ENCODE measurements at places on chromosomes 13 and 19.

- peak; percentile 37 for DNase-seq
Observed at GRCh38 chr19:47226426-47227351, 4.3 kb downstream of the BBC3 start.

GRCh38 chr19:902093-902370 lies 8.7 kb downstream of the RNU6-9 start:
- no peak for DNase-seq

DNA sequence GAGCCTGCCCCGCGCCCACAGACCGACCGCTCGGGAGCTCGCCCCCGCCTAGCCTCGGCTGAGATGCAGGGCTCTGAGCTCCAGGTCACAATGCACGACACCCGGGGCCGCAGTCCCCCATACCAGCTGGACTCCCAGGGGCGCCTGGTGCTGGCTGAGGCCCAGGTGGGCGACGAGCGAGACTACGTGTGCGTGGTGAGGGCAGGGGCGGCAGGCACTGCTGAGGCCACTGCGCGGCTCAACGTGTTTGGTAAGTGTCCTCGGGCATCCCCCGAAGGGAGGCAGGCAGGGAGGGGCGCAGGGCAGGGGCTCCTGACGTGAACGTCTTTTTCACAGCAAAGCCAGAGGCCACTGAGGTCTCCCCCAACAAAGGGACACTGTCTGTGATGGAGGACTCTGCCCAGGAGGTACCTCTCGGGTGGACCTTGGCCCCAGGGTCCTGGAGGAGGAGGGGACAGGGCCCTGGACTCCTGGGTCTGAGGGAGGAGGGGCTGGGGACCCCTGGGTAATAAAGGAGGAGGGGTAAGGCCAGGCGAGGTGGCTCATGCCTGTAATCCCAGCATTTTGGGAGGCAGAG lies 3.3 kb downstream of the BCAM start:
- DNase-seq: no peak

GRCh38 chr13:64083396-64083795 lies 2667.7 kb upstream of the PCDH20 start:
- no peak for DNase-seq

DNA sequence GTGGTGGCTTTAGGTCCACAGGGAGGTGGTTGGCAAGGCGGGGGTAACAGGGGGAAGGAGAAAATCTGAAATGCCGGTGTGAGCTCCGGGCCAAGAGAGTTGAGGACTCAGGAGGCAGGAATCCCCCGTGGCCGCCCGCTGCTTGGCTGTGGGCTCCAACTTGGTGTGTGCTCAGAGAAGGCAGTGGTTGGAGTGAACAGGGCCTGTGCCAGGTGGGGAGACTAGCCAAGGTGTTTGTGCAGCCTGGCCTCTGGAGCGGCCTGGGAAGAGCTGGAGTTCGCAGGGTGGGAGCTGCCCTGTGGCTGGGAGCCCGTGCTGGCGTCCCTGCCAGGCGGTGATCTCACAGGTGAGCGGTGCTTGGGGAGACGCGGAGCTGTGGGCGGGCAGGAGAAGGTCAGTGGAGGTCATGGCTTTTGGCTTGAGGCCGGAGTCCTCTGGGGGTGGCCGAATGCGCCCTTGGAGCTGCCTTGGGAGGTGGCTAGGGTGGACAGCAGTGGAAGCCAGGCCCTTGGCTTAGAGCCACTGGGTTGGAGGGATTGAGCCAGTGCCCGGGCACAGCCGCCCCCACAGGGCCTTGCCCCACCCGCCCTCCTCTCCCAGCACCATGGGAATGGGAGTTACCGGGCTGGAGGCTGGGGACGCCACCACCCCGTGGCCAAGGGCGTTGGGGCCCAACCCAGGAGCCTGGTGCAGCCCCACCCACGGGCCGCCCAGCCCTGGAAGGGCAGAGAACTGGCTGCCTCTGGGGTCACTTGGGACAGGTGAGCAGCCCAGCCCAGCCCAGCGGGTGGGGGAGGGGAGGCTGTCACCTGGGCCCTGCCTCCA lies 7.1 kb upstream of the CIRBP start:
- DNase-seq: peak; percentile 52

- DNase-seq: peak; percentile 57
Observed at GRCh38 chr19:8615813-8616596, 5.5 kb upstream of the ADAMTS10 start.

DNA sequence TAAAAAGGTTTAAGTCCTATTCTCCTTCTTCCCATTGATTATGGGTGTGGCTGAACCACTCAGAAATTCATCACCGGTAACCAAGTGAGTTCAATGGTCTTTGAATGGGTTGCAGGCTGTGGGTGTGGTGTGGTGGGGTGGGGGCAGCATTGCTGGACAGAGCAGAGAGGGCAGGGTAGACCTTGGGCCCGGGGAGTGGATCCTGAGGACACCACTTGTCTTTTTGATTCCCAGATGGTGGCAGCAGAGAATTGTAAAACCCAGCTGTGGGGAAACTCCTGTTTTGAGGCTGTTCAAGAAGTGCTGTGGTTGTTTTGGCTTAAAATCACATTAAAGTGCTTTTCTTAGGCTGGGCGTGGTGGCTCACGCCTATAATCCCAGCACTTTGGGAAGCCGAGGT lies 45.8 kb upstream of the RGCC start:
- no peak for DNase-seq

DNA sequence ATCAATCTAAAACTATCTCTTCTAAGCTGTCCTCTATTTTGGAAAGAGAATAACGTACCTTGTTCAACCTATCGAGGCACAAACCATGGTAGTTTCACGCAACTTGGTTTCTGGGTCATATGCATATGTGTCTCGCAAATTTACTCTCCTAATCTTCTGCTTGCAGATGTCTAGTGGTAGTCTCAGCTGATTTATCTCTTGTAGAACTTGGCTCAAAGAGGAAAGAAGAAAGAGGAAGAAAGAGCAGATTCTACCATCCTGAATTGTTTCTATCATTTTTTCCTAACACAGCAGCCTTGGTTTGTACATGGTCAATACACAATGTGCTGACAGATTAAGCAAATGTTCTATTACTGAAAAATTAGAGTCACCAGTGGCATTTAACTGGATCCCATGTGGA lies 282.3 kb downstream of the SPRY2 start:
- DNase-seq: no peak

DNA sequence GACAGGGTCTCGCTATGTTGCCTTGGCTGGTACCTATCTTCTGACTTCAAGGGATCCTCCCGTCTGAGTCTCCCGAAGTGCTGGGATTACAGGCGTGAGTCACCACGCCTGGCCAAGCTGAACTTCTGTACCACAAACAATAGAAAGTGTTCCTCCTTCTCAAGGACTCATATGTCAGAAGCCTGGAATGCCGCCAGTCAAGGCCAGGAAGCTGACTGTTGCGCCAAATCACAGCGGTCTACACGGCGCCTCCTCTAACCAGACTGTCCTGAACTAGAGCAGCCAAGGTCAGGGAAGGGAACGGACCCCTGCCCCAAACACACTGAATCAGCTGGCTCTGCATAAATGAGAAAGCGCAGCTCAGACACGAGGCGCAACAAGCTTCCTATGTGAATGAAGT lies 14.6 kb downstream of the RAB20 start:
- DNase-seq: no peak

- no peak for DNase-seq
Observed at GRCh38 chr13:105442949-105443699, 1092.3 kb downstream of the EFNB2 start.

GRCh38 chr19:23855676-23856075 lies 59.0 kb upstream of the ZNF726 start:
- no peak for DNase-seq

GRCh38 chr19:51009061-51009891 lies 7.9 kb upstream of the KLK8 start:
- DNase-seq: no peak

DNA sequence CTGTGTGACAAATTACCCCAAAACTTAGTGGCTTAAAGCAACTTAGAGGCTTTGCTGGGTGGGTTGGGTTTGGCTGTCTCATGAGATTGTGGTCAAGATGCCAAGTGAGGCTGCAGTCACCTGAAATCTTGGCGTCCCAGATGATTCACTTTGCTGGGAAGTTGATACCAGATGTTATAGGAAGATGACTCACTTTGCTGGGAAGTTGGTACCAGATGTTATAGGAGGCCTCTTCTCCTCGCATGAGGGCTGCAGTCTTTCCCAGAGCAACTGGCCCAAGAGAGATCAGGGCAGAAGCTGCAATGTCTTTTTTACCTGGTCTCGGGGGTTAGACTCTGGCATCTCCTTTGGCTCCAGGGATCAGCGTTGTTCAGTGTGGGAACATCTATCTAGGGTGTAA lies 16.8 kb downstream of the TEX29 start:
- no peak for DNase-seq

- no peak for DNase-seq
Observed at GRCh38 chr13:50850445-50850844, 7.0 kb upstream of the DLEU7 start.

- DNase-seq: no peak
Observed at GRCh38 chr13:26262156-26262555, 8.2 kb downstream of the CDK8 start.

DNA sequence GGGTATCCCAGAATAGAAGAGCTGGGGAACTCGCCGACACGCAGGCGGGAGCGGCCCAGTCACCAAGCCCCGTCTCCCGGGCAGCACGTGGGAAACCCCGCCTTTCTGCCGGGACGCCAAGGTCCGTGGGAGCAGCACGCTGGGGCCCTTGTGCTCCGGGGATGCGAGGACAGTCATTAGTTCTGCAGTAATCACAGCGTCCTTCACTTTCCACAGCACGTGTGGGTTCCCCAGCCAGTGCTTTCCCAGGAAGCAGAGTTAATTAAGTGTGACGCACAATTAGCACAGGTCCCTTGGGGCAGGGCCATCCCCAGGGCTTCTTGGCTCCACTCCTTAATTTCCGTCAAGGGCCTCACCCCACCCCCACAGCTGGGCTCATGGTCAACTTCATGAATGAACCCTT lies 64.3 kb upstream of the C13orf46 start:
- DNase-seq: no peak

- no peak for DNase-seq
Observed at GRCh38 chr13:75482820-75483079, 781 bp upstream of the TBC1D4 start.

DNA sequence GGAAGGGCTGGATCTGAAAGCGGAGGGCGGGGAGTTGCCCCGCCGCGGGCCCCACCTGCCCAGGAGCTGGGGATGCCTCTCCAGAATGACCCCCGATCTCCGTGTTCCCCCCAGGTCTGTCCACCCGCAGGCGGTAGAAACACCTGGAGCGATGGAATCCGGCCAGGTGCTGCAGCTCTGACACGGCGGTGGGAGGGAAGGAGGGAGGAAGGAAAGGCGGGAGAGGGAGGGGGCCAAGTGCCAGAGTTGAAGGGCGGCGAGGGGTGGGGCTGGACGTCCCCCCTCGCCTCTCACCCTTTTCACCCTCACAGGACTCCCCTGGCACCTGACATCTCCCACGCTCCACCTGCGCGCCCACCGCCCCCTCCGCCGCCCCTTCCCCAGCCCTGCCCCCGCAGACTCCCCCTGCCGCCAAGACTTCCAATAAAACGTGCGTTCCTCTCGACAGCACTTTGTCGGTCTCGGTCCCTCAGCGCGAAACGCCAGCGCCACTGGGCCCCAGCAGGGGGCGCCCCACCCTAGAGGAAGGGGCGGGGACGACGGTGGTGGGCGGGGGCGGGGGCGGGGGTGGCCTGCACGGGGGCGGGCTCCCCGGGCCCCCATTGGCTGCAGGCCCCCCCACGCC lies 337 bp upstream of the FXYD7 start:
- DNase-seq: peak; percentile 70
